ENCODE measurements at places on chromosomes 4 and X.

DNA sequence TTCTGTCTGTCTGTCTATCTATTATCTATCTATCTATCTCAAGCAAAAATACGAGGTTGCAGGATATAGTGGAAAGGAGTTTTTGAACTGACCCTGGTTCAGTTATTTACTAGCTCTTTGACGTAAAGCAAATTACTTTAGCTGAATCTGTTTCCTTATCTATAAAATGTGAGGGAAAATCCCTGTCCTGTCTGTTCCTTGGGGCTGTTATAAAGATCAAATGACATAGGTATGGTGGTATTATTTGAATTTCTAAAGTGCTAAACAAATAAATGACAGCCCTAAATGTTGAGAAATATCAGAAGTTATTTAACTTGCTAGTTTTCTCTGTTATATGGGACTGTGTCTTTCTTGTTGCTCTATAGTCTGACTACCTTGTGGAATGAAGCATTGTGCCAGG, 55.0 kb downstream of the MAGEC1 start:
- no peak for DNase-seq

DNA sequence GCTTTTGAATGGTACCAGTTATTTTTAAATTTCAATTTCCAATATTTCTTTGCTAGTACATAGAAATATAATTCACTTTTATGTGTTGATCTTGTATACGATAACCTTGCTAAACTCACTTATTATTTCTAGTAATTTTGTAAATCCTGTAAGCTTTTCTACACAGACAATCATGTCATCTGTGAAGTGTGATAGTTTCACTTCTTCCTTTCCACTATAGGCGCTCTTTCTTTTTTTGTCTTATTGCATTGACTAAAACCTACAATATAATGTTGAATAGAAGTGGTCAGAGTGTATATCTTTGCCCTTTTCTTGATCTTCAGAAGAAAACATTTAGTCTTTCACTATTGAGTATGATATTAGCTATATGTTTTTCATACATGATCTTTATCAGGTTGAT, 76.6 kb downstream of the ZNF182 start:
- peak; percentile 36 for DNase-seq

DNA sequence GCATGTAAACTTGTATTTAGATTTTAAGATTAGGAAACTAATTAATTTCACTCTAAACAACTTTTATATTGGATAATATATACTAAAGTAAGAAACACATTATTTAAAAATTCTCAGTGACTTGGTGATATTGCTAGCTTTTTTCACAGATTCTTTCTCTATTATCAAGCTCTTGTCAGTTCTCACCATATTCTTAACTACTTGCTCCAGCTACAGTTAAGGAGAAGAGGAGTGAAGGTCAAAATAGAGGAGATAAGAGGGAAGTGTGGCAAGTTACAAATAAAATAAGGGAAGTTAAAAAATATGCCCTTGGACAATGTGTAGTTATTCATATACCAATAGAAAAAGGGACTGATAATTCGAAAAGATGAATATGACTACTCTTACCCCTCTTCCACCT, 34.7 kb upstream of the NAF1 start:
- DNase-seq, result no peak

DNA sequence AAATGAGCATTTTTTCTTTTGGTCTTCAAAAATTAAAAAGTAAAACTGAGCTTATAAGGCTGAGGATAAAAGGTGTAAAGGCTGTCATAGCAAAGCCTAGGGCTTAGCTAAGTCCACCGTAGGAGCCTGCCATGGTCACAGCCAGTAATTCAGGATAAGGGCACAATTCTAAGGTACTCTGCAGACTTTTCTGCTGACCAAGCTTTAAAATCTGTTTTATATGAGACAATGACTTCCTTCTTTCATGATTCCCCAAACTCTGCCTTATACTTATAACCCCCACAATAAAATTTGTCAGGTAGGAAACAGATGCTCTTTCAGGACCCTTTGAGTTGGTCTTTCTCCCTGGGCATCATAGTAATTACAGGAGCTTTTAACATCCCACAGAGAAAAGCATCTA, 138.5 kb downstream of the COL4A6 start:
- DNase-seq, result no peak

DNA sequence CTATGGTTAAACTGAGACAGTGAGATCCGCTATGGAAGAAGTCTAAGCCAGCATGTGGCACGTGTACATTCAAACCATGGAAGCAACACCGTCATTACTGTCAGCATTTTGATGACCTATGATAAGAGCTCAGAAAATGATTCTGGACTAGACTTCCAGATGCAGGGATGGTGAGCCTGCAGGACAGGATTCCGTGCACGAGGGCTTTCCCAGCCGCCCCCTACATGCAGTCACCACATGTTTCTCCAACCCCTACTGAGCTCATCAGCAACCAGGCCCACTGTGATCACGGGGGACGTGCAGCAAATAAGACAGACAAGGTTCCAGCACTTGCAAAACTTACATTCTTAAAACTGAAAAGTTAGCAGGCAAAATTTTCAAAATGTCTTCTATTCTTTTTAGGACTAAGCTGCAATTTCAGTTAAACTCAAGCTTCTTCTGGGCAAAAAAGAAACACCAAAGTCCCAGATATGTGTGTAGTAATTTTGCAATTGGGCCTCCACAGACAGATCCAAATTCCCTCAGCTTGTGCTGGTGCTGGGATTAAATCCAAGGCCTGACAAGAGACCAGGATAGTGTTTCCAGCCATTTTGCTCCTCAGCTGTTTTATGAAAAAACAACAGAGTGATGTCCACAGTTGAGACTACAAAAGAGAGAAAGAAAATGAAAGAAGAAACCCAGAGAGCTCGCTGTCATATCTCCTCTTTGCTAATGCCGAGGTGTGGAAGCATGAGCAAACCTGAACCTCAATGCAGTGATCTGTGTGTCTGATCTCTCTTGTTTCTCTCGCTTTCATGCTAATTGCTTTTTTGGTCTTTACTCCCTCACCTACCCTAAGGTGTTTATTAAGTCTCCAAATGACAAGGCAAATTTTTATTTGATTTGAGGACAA, 118.2 kb downstream of the AFAP1 start:
- DNase-seq, result no peak

- no peak for DNase-seq
Observed at GRCh38 chrX:124679199-124679598, 332.8 kb downstream of the SH2D1A start.

All from OCI-LY7 (cell line).